ENCODE measurements at places on chromosomes 7 and 10. TPM values are rescaled to one million over a fixed set of nuclear protein-coding genes. Genes with fewer than 3 reads are reported as not detected.

Gene SPDYE11
- total RNA-seq = not detected

Gene PKD2L1
- 0.14 TPM for total RNA-seq

Gene DUS4L
- total RNA-seq = 10.4 TPM

Gene OR13A1
- total RNA-seq = not detected

Gene STMP1
- 23.9 TPM for total RNA-seq

Gene CREB5
- not detected for total RNA-seq

Gene WIPF3
- total RNA-seq = not detected

Gene NPC1L1
- total RNA-seq = not detected

Gene MBLAC1
- total RNA-seq = 2.7 TPM

Gene JCAD
- total RNA-seq = 3.2 TPM

Gene CYP2E1
- 0.39 TPM for total RNA-seq

Gene PAX4
- not detected for total RNA-seq

Gene GSDME
- total RNA-seq = 2.3 TPM

Gene PIP4K2A
- total RNA-seq = 108 TPM

Gene CRYGN
- total RNA-seq = not detected

Gene TES
- total RNA-seq = 134 TPM

Gene TMEM270
- not detected for total RNA-seq

Gene SMIM30
- total RNA-seq = 24.3 TPM
